Neural progenitor cell (in vitro differentiated cells): ENCODE measurements at places on chromosomes 16 and 17.

DNA sequence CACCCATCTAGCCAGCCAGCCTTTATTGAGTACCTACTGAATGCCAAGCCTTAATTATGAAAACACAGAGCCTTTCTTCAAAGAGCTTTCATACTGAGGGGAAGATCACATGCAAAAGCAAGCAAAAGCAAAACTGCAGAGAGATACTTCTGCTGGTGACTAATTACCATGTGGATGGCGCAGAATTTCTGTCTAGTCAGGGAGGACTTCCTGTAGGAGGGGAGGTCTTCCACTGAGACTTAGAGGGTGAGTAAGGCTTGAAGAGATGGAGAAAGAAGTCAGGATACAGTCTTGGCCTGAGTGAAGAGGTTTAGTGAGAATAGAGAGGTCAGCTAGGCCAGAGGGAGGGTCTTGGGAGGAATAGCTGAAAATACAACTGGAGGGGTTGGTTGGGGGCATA is 53.9 kb upstream of the CCL2 start:
- DNase-seq = no peak

DNA sequence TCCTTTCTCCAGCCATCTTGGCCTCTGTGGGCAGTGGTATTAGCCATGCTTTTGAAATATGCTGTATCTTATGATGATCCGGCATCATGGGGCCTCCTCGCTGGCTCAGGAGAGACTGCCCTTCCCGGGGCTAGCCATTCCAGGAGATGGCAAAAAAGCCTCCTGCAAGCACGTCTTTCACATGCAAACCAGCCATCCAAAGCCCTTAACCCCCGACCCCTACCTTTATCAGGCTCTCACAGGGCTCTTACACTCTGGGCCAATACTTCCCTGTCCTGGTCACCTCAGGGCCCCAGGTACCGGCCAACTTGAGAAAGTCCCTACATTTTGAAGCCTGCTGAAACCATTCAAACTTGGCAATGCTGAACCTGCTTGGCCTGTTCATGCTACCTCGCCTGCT is 36.4 kb downstream of the MYH13 start:
- peak; percentile 18 for DNase-seq

GRCh38 chr17:28402224-28402630 is 3.8 kb downstream of the SLC46A1 start:
- DNase-seq = no peak

- DNase-seq = no peak
Observed at GRCh38 chr16:21704733-21705132, 41.0 kb downstream of the OTOA start.

- no peak for DNase-seq
Observed at GRCh38 chr17:79162012-79162963, 87.7 kb downstream of the ENGASE start.

DNA sequence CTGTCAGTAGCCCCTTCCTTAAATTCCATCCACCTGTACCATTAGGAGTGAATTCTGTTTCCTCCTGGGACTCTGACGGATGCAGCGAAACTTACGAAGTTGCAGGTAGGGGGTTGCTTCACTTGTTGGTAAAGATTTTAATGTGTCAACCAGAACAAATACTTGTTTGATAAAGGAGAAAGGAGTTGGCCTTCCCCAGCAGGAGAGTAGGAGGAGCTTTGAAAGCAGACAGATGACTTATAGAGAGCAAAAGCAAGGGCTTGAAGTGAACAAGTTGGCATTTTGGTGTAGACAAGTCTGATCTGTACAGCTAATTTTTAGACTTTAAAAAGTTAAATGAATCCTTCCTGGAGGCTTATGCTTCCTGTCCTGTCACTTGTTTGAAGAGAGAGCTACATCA is 38.1 kb upstream of the PMFBP1 start:
- no peak for DNase-seq

GRCh38 chr17:74235911-74236371 is 22.6 kb downstream of the TTYH2 start:
- peak; percentile 39 for DNase-seq

GRCh38 chr16:48535369-48535787 is 74.6 kb downstream of the N4BP1 start:
- DNase-seq = no peak

DNA sequence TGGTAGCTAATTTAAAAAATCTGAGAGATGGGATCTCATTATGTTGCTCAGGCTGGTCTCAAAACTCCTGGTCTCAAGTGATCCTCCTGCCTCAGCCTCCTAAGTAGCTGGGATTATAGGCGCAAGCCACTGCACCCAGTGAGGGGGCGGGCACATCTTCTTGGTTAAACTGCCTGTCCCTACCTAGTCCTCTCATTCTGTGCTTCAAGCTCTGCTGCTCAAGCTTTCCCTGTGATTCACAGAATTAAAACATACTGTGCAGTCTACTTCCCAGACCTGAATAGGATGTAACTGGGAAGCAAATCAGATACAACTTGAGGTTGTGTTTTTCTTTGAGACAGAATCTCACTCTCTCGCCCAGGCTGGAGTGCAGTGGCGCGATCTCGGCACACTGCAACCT is 2.3 kb downstream of the MRPL38 start:
- DNase-seq = no peak

DNA sequence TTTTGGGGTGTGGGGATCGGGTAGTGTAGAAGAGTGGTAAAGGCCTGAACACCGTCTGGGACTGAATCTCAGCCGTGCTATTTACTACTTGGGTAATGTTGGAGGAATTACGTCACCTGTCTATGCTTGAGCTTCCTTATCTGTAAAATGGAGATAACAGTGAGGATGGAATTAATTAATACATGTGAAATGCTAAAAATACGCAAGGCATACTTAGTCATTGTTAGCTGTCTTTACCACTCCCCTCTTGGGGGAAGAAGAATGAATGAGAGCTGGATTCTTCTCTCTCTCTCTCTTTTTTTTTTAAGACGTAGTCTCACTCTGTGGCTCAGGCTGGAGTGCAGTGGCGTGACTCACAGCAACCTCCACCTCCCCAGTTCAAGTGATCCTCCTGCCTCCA is 41.1 kb upstream of the TANGO6 start:
- no peak for DNase-seq

GRCh38 chr16:85167589-85168537 is 55.6 kb upstream of the CIBAR2 start:
- DNase-seq = peak; percentile 44

DNA sequence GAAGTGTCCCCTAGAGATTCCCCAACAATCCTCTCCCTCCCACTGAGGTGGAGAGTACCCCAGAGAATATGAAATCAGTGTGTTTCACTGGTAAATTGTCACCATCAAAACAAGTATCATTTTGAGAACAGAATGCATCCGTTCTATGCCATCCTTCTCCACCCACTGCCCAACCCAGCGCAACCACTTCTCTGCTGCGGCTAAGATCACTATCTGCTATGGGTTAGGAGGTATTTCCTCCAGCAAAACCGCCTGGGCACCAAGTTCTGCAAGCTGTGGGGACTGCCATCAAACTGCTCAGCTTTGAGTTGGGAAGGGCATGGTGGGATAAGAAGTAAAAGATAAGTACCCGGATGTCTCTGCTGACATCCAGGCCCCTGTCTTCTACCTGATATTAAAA is 24.4 kb downstream of the CNTNAP1 start:
- DNase-seq = no peak

DNA sequence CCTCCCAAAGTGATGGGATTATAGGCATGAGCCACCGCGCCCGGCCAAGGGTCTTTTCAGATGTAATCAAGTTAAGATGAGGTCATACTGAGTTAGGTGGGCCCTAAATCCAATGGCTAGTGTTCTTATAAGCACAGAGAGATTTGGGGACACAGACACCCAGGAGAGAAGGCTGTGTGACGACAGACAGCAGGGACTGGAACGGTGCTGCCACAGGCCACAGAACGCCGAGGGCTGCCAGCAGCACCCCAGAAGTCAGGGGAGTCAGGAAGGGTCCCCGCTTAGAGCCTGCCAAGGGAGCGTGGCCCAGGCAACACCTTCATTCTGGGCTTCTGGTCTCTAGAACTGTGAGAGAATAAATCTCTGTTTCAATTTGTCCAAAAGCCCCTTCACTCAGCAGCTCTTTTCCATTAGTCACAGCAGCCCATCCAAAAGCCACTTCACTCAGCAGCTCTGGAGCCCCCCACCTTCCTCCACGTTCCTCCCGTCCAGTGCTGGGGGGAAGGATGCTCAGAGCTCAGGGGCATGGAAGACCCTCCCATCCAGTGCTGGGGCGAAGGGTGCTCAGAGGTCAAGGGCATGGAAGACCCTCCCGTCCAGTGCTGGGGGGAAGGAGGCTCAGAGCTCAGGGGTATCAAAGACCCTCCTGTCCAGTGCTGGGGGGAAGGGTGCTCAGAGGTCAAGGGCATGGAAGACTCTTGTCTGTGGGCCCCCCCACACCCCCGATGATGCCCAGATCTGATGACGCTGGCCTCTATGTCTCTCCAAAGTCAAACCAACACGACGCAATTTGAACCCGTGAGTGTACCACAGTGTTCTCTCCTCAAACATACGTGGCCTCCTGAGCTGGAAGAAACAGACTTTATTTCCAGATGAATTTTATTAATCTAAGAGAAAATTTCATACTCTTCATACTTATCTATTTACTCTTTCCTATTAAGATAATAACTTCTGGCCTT is 11.9 kb downstream of the RAB40B start:
- no peak for DNase-seq

DNA sequence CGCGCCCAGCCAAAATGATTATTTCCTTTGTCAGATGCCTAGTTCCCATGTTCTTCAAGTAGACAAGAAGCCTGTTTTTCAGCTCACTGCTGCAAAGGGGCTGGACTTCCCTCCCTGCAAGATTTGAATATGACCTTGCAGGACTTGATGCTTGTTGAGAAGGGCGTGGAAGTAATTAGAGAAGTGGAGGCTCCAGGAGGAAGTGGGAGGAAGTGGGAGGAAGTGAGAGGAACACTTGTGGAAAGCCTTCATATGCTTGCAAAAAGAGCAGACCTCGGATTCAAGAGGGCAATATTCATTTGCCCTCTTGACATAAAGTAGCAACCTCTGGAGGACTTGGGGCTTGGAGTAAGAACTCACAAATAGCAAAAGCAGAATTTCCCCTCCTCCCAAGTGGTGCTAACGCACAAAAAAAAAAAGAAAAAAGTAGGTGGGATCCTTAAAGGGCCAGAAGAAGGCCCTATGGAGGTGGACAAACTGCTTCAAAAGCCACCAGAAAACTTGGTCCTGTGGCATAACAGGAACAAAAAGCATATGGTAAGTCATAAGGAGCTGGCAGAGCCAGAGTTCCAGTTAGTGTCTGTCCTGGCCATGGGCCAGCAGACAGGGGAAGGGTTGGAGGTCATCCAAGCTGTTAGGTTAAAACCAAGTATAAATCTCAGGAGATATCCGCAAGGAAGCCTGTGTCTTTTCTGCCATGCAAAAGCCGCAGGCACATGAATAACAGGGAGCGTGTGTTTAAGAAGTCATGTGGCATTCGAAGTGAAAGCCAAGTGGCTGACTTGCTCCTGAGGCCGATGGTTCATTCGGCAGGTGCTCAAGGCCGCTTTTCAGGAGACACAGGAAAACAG is 20.6 kb upstream of the PRKAR1A start:
- no peak for DNase-seq

DNA sequence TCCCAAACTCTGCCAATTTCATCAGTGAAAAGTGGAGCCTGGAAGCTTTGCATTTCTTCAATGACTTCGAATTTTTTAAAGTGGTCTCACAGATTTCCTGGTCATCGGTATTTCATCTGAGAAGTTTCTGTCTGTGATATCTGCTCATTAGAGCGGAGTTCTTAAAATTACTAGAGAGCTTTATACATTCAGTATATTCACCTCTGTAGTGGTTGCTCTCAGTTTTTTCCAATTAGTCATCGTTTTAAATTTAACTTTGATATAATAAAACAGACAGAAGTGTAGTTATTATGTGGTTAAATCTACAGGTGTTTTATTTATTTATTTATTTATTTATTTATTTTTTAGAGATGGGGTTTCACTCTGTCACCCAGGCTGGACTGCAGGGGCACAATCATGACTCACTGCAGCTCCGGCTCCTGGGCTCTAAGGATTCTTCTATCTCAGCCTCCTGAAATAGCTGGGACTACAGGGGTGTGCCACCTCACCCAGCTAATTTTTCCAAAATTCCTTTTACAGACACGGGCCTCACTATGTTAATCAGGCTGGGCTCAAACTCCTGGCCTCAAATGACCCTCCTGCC is 16.0 kb downstream of the ARHGAP17 start:
- DNase-seq = no peak

DNA sequence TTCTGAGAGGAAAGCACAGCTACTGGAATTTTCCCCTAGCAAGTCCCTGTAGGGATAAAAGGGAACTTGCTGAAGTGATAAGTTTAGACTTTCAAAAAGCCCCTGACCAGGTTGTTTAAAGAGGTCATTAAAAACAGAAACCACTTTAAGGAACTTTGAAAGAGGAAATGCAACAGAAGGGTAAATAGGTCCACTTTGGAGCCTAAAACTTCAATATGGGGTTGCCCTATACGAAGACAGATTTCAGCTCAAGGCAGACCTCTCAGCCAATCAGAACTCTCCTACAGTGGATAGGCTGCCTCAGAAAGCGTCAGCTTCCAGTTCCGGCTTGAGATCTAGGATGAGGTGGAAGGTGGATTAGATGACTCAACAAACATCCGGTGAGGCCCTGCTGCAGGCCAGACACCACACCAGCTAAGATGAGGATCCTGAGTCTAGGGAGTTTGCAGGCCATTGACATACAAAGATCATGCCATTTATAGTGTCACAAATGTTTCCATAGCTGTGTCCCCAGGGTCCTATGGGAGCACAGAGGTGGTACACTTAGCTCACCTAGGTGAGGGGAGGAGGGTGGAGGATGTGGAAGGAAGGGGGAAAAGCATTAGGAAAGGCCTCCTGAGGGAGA is 7.9 kb upstream of the MFSD6L start:
- no peak for DNase-seq

GRCh38 chr17:37079735-37080134 is 131.0 kb downstream of the AATF start:
- no peak for DNase-seq

- DNase-seq = no peak
Observed at GRCh38 chr17:48770954-48771353, 42.4 kb upstream of the HOXB13 start.
